Effector memory CD8-positive, alpha-beta T cell (primary cell): ENCODE measurements at places on chromosomes 4 and X.
A peak's percentile ranks its signal among the peaks of the same experiment; 100 is the strongest.

- no peak for DNase-seq
Observed at GRCh38 chr4:855880-856224, 29.9 kb upstream of the CPLX1 start.

- DNase-seq = no peak
Observed at GRCh38 chr4:5165420-5166369, 114.4 kb downstream of the STK32B start.

DNA sequence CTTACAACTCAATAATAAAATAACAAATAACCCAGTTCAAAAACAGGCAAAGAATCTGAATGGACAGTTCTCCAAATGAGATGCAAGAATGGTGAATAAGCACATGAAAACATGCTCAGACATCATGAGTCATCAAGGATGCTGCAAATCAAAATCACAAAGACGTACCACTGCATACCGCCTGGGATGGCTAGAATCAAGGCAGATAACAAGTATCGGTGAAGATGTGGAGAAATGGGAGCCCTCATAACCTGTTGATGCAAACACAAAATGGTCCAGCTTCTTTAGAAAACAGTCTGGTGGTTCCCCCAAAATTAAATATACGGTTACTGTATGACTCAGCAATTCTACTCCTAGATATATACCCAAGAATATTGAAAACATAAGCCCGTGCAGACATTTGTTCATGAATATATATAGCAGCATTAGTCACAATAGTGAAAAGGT lies 32.5 kb downstream of the AKAP4 start:
- no peak for DNase-seq

- no peak for DNase-seq
Observed at GRCh38 chrX:139844884-139845283, 88.0 kb downstream of the ATP11C start.

DNA sequence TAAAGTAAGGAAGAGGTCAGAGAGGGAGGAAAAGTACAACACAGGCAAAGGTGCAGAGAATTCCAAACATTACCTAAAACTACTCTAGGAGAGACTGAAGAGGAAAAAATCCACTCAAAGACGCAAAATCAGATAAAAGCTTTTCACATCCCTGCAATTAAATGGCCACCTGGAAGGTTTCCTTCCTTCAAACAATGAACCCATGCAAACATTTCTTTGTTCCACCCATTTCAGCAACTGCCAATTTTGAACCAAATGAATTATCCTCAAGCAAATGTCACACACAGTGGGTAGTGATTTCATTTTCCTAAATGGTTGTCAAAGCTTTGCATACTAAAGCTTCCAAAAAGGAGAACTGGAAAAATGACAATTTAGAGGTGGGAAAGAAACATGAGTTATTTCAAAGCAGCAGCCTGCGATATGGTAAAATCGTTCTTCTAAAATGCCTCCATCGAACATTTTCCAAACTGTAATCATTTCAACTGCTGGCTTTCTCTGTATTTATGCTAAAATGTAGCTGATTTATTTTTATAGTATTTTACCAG lies 45.0 kb downstream of the APBB2 start:
- no peak for DNase-seq

DNA sequence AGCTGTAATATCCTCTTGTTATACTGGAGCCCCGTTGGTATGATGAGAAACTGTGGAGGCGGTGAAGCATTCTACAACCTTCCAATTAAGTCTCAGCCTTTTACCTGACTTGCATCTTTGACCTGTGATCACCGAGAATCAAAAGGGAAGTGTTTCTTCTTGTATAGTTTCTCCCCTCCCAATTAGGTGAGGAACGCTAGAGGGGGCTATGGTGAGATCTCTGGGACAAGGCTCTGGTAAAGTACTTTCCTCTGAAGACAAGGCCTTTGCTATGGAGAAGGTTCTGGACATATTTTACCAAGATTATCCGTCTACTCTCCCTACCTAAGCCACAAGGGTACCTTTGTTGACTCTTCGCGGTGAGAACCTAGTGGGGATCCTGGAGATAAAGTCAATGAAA lies 111.3 kb downstream of the CBLL2 start:
- DNase-seq = no peak

DNA sequence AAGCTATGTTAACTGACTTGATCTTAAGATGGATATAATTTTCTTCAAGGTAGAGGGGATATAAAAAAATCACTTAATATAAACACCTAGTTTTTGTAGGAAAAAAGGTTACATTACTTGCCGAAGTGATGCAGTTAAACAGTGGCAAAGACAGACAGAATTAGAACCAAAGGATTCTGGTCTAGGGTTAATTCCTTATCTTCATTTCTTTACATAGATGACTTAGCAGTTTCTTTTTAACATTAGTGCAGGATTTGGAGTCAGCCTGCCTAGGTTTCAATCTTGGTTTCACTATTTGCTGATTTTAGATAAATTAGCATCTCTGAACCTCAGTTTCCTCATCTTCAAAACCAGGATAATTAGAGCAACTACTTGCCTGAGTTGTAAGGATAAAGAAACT lies 14.3 kb downstream of the ZAR1 start:
- DNase-seq = no peak

GRCh38 chr4:84917086-84917821 lies 49.2 kb downstream of the WDFY3 start:
- no peak for DNase-seq

DNA sequence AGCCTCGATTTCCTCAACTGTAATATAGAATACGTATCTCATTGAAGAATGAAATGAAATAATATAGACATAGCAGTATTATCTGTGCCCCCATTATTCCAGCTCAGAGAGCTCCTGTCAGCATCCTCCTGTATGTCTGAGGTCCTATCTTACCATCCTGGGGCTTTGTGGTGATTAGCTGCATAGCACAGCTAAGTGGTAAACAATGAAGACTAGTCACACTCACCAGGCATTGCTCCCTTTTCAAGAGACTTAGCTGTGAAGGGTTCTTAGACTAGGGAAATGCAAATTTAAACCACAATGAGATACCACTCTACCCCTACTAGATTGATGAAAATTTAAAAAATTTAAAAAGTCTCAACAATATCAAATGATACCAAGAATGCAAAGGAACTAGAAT lies 172.9 kb downstream of the SLC39A8 start:
- no peak for DNase-seq

- peak; percentile 59 for DNase-seq
Observed at GRCh38 chr4:6695660-6696610, 2.3 kb downstream of the S100P start.

- no peak for DNase-seq
Observed at GRCh38 chr4:51851937-51852290, 9.0 kb downstream of the DCUN1D4 start.

- no peak for DNase-seq
Observed at GRCh38 chrX:39507617-39508299, 590.0 kb downstream of the BCOR start.

- DNase-seq = no peak
Observed at GRCh38 chrX:135509885-135510284, 10.6 kb upstream of the INTS6L start.

DNA sequence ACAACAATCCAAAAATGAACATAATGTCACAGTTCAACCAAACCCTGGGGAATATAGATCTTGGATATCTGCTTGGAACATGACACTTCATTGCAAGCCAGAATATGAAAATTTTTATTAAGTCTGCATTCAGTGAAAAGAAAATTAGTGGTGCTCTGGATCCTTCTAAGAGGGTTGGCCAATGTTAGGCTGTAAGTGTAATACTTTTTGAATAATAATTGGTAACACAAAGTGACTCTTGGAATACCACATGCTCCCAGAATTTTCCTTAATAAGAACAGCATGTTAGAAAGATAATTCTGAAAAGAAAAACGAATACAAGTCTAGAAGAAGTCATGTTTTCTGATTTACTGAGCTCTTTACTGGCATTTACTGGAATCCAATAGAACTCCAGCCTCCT lies 175.8 kb downstream of the RASL11B start:
- no peak for DNase-seq

- no peak for DNase-seq
Observed at GRCh38 chr4:139282721-139283075, 2.7 kb upstream of the MGARP start.

GRCh38 chrX:77275392-77275791 lies 171.8 kb upstream of the FGF16 start:
- DNase-seq = no peak

GRCh38 chrX:40625294-40625693 lies 2.1 kb downstream of the MPC1L start:
- DNase-seq = no peak

GRCh38 chr4:173522160-173522950 lies 7.7 kb downstream of the HAND2 start:
- no peak for DNase-seq

DNA sequence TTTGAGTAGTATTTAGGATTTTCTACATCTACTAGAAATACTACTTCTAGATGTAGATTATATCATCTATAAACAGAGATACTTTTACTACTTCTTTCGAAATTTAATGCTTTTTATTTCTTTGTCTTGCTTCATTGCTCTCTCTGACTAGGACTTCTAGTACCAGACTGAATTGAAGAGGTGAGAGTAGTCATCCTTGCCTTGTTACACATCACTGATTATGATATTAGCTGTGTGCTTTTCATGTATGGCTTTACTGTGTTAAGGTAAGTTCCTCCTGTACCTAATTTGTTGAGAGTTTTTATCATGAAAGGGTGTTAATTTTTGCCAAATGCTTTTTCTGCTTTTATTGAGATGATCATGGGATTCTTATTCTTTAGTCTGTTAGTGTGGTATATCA lies 19.6 kb upstream of the IL2 start:
- no peak for DNase-seq

DNA sequence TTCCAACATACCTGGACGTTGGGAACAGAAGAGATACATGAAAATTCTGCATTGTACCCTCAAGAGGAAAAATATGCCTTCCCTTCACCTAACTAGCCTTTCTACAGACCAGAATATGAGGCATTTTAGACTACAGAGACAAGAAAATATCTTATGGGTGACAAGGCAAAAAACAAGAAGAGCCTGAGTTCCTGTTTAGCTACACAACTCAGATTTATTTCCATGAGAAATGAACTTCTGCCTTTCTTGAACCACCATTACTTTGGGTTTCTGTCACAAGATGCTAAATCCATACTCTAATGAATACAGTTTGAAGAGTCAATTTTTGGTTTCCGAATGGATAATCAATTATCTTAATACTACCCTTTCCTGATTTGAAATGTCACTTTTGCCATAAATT lies 18.7 kb downstream of the RCHY1 start:
- DNase-seq = no peak

GRCh38 chrX:69365349-69365748 lies 138.8 kb upstream of the NALF2 start:
- DNase-seq = no peak

DNA sequence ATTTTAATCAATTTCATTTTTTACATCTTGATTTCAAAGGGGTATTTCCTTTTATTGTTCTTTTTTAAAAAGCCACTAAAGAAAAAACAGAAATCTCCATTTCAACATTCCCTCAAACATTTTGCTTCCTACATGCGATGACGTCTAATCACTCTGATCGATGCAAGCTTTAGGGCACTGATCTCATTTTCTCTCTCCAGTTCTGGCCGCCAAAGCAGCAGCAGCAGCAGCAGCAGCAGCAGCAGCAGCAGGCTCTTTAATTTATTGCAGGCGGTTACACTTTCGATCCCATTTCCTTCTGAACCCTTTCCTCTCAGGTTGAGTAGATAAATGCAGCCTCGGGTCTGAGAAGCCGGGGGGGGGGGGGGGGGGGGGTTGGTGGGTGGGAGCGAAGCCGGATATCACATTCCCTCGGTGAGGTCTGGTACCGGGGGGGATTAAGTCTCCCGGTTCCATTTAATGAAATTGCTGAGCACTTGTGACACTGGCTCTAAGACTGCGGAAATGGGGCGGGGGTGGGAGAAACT lies 3.4 kb upstream of the PCDH7 start:
- no peak for DNase-seq

GRCh38 chr4:142583708-142584107 lies 262.4 kb downstream of the INPP4B start:
- DNase-seq = no peak

DNA sequence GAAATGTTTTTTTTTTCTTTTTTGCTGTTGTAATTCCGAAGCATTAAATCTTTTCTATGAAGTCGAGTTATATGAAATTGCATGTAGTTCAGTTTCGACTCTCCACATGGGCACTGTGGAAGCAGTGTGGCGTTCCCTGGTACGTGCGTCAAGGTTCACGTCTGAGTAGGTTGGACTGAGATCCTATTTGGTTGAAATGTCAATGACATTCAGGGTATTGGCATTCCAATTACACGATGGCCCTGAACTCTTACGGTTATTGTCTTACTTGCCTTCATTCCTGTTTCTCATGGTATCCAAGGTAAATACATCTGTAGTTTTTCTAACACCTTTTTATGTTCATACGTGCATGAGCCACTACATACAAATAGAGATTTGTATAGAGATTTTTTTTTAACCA lies 128.8 kb downstream of the SORBS2 start:
- no peak for DNase-seq
